ENCODE measurements at places on chromosomes 3 and 15.

- no peak for DNase-seq
These were observed 36.7 kb upstream of the NDUFB4 start for GRCh38 chr3:120559242-120560061.

GRCh38 chr3:3798631-3799113 is 559 bp upstream of the LRRN1 start:
- peak; percentile 17 for DNase-seq

GRCh38 chr3:32453346-32453745 is 49.3 kb downstream of the CMTM6 start:
- DNase-seq = no peak

- DNase-seq = no peak
These were observed 11.0 kb upstream of the GPD1L start for GRCh38 chr3:32095431-32095830.

DNA sequence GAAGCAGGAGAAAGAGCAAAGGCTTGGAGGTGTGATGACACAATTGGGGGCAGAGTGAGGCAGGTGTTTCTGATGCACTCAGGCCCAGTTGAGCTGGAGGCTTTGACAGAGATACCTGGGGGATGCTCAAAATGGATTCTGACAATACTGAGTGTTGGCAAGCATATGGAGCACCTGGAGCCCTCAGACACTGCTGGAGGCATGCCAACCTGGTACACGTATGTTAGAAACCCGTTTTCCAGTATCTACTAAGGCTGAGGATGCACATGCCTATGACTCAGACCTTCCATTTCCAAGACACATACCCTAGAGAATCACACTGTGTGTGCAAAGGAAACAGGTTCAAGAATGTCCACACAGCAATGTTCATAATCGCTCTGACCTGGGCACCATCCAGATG is 58.7 kb downstream of the WNT7A start:
- no peak for DNase-seq

DNA sequence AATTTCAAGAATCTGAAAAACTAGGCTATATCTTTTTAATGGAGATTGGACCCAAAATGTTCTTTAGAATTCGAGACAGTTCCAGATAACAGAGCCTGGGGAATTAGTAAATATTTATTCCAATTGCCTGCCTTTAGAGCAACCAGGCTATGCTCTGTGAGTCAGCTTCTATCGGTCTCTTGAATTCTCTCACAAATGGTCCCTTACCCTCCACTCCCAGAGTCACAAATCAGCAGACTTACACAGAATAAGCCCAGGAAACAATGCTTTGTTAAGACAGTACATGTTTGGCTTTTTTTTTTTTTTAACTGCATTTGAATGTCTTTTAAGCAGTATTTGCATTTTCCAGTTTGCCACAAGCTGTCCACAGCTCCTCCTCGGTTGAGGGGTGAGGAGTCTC is 460.7 kb upstream of the CBLB start:
- DNase-seq = no peak

- DNase-seq = no peak
These were observed 66.6 kb downstream of the KCNMB2 start for GRCh38 chr3:178602856-178603255.

GRCh38 chr3:58577269-58577821 is at the start of gene FAM107A:
Gene FAM107A (minus strand): TSS chr3:58577391. CDS start chr3:58569860, 7,531 bp downstream.
- no peak for DNase-seq

DNA sequence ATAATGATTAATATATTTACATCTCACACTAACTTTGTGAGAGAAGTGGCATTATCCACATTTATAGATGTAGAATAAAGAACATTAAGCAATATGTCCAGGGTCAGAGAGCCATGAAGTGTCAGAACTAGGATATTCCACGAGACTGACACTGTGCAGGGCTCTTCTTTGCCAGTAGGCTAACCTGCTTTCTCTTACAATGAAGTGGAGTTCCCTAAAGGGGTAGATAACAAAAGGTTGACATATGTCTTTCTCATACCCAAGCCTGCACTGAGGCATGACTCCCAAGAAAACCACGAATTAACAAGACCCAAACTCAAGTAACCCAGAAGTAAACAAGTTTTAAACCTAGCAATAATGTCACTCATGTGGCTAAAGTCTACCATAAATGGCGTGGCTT is 191.5 kb upstream of the SLC2A2 start:
- no peak for DNase-seq

DNA sequence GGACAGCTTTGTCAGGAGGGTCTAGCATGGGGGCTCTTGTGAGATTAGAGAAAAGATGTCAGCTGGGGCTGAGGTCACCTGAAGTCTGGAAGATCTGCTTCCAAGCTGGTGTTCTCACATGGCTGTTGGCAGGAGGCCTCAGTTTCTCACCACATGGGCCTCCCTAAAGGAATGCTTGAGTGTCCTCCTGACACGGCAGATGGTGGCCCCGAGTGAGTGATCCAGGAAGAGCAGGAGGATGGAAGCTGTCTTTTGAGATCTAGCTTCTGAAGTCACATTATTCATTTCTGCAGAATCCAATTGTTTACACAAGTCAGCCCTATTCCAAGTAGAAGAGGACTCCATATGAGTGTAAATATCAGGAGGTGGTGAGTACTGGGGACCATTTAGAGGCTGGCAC is 344.0 kb upstream of the PROK2 start:
- DNase-seq = no peak

GRCh38 chr3:127629467-127630403 is 750 bp downstream of the PODXL2 start:
- no peak for DNase-seq

DNA sequence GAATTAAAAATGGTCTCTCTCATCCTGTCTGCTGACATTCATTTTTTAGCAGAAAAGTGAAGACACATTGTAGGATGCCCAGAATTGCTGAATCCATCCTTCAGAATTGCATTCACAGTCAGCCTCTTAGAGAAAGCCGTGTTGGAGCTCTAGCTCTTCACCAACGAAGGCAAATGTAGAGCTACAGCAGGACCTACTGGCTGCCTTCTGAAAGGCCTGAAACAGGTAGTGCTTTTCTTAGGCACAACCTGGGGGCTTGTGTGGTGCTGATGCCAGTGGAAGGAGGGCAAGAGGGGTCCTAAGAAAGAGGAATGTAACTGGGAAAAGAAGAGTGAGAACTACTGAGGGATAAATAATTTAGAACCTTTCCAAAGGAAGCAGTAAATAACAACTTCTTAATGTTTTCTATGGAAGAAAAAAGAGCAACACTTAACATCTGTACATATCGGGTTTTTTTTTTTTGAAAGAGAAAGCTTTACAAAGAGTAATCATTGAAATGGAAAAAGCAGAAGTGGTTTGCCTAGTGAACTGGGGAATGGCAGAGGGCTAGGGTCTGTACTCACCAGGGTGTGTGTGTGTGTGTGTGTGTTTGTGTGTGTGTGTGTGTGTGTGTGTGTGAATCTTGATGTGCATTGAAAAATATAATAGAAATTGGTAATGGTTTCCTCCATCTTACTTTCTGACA is 297.8 kb downstream of the SATB1 start:
- peak; percentile 39 for DNase-seq

GRCh38 chr3:33134026-33134625 is 20.3 kb downstream of the CRTAP start:
- DNase-seq = peak; percentile 38

DNA sequence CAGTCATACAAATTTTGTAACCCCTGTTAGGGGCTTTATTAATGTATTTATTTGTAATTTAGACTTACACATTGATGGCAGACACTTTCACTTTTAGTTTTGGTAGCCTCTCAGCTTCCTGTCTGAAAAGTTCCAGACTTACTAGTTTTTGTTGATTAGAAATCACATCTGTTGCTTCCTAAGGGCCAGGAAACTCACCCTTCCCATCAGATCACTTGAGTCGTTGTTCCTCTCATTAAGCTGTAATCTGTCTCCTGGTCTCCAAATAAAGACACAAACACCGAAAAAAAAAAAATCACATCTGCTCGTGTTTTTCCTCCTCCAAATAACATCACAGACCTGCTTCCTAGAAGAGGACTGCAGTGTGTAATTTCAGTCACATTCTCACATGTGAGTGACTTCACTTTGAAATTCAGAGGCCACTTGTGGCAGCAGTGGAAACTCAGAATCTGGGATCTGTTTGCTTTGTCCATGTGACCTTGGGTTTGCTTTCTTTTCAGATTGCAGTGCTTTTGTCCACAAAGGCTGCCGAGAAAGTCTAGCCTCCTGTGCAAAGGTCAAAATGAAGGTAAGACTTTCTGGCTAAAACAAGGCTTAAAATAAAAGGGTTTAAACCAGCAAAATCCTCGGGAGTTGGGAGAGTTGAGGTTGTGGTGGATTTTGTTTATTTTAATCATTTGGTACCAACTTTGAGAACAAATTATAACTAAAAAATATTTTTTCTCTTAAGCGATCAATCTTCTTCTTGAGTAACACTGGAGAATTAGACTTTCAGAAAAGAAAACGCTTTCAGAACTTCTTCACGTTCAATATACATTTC is 87.0 kb downstream of the KLHL25 start:
- DNase-seq = no peak

- no peak for DNase-seq
These were observed 131.9 kb downstream of the B3GALNT1 start for GRCh38 chr3:160973067-160973809.

DNA sequence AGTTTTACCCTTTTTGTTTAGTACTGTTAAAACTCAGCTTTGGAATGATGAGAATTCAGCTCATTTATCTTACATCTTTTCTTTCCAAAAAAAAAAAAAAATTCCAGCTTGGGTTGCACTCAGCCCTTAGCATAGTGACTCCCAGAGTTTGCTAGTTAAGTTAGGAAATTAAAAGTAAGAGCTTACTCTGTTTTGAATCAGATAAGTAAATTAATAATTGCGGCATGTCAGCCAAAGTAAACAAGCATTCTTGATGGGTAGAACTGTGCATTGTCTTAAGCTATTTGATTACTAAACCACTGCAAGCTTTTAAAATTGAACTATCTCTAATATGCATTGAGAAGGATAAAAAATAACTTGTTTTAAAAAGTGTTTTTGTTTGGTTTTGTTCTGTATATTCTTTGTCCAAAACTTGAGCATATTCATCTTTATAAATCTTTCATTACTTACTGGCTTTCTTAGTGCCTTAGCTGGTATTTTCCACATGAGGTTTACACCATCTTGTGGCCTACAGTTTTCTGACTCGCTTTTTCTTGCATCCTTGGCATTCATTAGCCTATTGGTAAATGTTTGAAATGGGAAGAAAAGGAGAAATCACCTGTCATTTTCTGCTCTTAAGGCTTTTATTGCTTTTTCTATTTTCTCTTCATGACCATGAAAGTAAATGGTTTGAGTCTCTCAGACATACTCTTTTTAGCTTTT is 107.6 kb downstream of the FILIP1L start:
- no peak for DNase-seq

DNA sequence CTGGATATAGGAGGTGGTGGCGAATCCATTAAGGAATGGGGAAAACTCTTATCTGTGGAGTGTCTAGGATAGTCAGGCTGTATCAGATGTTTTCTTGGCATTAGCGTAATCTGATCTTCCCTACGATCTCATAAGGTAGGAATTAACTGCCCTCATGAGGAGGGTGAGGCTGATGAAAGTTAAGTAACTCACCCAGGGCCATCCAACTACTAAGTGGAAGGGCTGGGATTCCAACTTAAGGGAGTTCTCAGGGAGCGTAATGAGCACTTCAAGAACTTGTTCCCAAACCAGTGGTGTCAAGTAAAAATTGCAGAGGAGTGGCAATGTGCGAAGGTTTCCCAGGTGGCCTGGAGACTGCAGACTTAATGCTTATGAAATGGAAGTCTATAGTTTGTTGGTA is 55.9 kb upstream of the OSBPL11 start:
- no peak for DNase-seq

DNA sequence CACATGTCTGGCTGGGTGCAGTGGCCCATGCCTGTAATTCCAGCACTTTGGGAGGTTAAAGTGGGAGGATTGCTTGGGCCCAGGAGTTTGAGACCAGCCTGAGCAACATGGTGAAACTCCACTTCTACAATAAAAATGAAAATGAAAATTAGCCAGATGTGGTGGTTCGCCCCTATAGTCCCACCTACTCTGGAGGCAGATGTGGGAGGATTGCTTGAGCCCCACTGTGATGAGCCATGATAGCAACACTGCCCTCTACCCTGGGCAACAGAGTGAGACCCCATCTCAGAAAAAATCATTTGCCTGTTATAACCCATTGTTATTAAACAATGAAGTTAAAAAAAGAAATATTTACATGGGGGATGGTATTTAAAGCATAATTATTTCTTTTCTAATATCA is 240.1 kb upstream of the ZPLD1 start:
- no peak for DNase-seq

GRCh38 chr15:57516327-57517029 is 75.2 kb upstream of the MYZAP start:
- no peak for DNase-seq

Measured in GM13976 (cell line).